Mammary epithelial cell (primary cell): ENCODE measurements at places on chromosomes 3 and 15. TPM values are rescaled to one million over a fixed set of nuclear protein-coding genes. Genes with fewer than 3 reads are reported as not detected.

The DLL4 gene
- total RNA-seq: under 0.01 TPM

The TNFAIP8L3 gene
- 3.6 and 6.5 TPM in 2 replicates for total RNA-seq

The SAMD7 gene
- not detected in 2 replicates for total RNA-seq

The CHST14 gene
- 8.3 and 11.1 TPM in 2 replicates for total RNA-seq

The ISL2 gene
- total RNA-seq: 0.16 TPM in 1 of 2 replicates, not detected in the other

The CD200R1 gene
- total RNA-seq: not detected in 2 replicates

The PRSS50 gene
- under 0.01 TPM for total RNA-seq

The FBXO40 gene
- not detected for total RNA-seq

The ARGFX gene
- total RNA-seq: not detected

The ZBED2 gene
- 3.2 TPM for total RNA-seq
